ENCODE measurements at places on chromosomes 5 and 9.

GRCh38 chr5:181098762-181099601 lies 32.0 kb downstream of the OR2V1 start:
- no peak for DNase-seq

GRCh38 chr9:37172557-37172956 lies 52.2 kb downstream of the ZCCHC7 start:
- no peak for DNase-seq

DNA sequence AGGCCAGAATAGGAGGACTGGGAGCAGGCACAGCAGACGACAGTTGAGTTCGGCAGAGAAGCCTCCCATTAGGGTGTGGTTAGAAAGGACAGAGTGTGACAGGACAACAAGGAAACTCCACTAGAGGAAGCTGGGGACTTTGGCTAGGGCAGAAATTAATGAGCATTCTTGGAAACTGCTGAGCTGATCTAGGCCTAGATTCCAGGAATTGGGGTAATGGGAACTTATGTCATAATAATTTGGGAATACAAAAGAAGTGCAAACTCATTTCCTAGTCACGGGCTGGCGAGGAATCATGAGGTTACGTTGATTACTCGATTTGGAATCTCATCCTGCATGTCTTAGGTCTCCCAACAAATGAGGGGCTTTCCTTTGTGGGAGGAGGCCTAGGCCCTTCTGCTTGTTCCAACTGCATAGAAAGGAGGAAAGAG lies 144.6 kb upstream of the RPS23 start:
- DNase-seq, result no peak

DNA sequence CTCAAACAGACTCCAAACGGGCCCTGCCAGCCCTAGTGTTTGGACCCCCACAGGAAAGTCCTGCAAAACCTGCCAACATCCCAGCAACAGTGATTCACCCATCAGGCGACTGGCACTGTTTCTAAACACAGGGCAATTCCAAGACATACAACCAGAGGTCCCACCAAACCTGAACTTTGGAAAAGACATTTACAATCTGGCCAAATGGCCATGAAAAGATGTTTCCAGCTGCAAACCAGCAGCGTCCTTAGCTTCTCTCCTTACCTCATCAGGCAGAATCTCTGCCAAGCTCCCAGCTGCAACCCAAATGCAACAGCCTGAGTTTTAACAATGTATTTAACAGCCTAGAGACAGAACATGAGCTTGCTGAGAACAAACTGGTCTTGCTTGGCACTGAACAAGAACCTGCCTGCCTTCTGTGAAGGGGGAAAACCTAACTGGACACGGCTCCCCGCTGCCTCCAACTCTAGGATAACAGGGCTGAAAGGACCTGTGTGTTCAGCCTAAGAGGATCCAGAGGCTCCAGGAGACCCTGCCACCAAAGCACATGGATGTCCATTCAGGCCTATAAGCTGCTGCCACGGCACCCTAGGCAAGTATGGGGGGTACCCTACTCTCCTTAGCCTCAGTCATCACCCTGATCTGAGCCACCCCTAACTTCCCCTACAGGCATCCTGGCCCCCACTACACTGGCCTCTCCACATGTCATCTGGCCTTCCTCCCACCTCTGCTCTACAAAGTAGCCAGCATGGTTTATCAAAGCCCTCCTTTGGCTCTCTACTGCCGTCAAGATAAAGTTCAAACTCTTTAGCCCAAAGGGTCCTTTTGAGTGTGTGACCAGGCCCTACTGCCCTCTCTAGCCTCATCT lies 5.6 kb downstream of the P4HA2 start:
- DNase-seq, result no peak

DNA sequence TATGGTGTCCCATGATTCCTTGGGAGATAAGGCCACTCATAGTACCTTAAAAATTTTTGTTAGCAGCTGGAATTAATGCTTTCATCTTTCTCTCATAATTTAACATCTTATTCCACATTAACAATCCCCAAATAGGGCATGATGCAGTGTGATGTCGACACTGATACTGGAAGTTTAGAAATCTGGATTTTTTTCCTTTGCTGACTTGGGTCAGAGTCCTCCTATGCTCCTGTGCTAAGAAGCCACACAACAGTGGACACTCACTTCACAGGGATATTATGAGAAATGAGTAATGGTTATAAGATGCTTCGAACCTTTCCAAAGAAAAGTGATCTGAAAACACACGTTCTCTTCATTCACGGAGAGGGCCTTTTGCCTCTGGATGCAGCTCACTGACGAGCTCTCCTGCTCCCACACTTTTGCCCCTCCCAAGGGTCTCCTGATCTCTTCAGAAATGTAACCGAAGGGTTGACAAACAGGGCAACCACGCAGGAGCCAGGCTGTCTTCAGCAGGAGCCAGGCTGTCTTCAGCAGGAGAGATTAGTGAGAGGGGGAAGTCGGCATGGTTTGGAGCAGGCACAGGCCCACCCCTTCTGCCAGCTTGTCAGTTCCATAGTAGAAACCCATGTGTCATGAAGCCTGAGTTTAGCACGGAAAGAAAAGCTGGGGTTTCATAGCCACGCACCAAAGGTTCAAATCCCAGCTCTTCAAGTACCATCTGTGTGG lies 247.8 kb downstream of the AOPEP start:
- no peak for DNase-seq
